ENCODE measurements at places on chromosomes 3 and 15.

- DNase-seq, result no peak
Observed at GRCh38 chr3:4474683-4475490, 7.8 kb upstream of the SUMF1 start.

DNA sequence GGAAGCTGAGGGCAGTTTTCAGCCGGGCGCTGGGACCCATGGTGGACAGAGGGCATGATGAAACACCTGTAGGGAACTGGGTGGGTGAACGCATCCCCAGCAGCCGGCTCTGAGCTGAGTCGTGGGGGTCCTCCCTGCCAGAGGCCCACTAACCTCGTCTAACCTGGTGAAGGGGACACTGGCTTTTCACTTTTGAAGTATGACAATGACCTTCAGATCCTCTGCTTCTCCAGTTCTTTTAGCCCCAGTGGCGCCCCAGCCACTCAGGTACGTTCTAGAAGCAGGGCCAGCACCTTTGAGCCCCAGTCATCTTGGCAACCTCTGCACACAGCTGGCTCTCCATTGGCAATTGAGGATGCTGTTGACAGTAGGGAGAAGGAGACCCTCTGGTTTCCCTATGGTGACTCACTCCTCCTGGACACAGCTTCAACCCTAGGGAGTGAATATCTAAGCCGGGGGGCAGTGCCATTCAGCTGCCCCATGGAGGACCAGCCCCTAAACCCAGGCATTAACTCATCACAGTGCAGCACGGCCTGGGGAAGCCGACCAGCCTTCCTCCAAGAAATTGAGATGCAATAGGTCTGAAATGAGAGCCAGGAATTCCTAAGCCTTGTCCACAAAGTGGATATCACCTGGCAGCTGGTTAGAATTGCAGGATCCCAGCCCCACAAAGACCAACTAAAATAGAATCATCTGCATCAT lies 46.1 kb downstream of the CMTM6 start:
- DNase-seq, result peak; percentile 4

GRCh38 chr3:52014613-52015012 lies 18.9 kb upstream of the RPL29 start:
- no peak for DNase-seq

DNA sequence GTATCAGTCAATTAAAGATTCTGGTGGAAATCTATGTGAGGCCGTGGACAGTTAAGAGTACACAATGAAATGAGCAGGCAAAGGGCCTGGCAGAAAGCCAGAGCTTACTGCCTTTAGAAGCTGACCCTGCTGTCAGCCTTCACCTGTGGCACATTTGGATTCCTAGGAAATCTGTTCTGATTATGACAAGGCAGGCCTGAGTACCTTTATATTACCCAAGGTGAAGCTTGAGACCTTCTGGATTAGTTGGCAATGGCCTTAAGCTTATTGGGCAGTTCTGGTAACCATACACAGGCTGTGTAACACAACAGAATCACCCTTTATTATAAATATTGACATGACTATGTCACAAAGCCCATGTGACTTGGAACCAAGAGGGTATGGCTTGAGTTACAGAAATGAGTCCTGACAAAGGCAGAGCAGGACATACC lies 43.2 kb downstream of the NBEAL2 start:
- no peak for DNase-seq

DNA sequence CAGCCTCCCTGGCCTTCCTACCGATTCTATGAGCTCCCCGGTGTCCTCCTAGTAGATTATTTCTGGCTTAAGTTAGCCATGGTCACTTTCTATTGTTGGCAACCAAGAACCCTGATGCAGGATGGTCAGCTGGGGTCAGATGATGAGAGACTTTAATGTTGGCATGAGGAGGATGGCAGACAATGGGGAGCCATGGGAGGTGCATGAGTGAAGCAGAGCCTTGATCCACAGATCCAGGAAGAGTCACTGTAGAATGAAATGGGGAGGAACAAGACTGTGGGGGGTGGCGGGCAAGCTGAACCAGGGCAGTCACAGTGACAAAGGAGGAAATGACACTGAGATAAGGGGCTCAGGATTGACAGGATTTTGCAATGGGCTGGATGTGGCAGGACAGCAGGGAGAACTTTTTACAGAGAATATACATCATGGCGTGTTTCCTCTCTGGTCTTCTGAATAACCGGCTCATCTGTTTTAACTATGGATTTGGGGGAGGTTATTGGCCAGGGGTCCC lies 60.9 kb downstream of the RPLP1 start:
- no peak for DNase-seq

DNA sequence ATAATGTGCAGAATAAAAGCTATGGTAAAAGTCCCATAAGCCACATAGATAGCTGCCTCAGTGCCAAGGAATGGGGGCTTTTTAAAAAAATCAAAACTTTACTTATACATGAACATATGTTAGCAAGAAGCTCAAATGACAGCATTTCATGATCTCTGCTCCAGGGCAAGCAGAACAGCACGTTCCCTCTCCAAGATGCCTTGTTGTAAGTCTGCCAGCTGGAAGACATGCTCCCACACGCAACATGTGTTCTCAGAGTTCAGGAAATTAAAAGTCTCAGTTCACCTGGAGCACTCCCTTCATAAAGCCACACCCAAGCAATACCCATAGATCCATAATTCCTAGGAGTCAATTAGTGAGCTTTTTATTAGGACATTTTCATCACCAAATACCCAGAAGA lies 52.2 kb downstream of the ABI3BP start:
- no peak for DNase-seq

DNA sequence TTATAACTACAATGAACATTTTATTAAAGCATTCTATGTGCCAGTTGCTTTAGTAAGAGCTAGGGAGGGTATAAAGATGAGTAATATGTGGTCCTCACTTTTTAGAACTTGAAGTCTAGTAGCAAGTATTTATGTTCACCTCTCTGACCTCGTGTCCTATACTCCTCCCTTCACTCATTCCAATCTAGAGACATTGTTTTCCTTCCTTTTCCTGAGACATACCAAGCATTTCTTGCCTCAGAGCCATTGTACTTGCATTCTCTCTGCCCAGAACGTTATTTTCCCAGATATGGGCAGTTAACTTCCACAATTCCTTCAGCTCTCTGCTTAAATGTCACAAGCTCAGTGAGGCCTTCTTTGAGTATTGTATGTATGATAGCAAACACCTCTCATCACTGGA lies 408.6 kb downstream of the PDCD6IP start:
- no peak for DNase-seq

DNA sequence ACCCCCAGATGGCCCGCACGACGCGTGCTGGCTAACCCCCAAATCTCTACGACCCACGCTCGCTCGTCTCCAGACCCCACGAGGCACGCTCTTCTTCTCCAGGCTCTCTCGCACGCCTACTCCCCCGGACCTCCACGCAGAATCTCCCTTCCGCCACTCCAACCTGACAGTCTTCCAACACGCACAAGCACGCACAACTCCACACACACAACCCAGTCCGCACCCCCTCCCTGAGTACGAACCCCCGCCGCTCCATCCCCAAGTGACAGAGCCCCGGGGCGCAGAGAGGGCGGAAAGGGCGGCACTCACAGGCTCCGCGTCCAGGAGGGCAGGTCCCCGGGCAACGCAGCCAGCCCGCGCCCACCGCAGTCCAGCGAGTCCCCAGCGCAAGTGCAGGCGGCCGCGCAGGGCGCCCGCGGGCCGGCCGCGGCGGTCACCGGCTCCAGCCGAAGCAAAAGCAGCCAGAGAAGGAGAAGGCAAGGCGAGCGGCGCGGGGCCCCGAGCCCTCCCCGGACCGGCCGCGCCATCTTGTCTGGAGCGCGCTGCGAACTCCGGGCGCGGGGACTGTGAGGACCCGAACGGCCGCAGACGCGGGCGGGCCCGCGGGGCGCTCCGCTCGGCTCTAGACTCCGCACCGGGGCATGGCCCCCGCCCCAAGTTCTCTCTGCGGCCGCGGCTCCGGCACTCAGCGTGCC lies 794 bp downstream of the LRIG1 start:
- peak; percentile 62 for DNase-seq

DNA sequence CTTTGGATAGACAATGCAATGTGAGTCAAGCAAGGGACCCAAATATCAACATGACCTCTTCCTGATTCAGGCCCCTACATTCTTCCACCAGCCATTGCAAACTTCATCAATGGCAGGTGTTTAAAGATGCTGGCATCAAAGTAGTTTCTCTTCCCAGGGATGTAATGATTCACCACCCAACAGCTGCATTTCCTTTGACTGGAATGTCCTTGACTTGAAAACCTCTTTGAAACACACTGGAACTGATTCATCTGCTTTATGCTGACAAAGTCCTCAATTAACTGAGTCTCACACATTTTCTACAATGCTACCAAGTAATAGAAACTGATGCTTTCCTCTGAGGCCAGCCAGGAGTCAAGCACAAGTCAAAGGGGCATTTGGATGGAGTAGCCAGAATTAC lies 385.5 kb downstream of the GBE1 start:
- DNase-seq, result no peak

- peak; percentile 63 for DNase-seq
Observed at GRCh38 chr3:52317208-52318000, 1.3 kb downstream of the DNAH1 start.

- DNase-seq, result no peak
Observed at GRCh38 chr15:92571824-92572223, 83.8 kb downstream of the FAM174B start.

DNA sequence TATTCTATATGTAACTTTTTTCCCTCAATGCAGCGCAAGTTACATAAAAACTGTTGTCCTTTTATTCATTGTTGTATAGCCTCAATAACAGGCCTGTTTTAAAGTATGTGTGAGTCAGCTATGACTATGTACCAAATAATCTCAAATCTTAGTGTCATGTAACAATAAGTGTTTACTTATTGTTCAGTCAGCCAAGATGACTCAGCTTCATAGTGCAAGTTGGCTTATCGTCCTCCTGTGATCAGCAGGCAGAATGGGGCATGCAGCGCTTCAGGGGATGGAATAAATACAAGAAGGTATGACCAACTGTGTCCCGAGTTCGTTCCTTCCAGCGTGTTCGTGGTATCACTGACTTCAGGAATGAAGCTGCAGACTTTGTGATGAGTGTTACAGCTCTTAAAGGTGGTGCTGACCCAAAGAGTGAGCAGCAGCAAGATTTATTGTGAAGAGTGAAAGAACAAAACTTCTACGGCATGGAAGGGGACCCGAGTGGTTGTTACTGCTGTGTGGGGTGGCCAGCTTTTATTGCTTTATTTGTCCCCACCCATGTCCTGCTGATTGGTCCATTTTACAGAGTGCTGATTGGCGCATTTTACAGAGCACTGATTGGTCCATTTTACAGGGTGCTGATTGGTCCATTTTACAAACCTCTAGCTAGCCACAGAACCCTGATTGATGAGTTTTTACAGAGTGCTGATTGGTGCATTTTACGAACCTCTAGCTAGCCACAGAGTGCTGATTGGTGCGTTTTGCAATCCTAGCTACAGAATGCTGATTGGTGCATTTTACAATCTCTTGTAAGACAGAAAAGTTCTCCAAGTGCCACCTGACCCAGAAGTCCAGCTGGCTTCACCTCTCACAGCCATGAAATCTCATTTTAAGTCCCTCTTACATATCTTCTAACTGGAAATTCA lies 1016.0 kb downstream of the MCTP2 start:
- no peak for DNase-seq

GRCh38 chr3:65339192-65339740 lies 651.5 kb upstream of the ADAMTS9 start:
- DNase-seq, result no peak

DNA sequence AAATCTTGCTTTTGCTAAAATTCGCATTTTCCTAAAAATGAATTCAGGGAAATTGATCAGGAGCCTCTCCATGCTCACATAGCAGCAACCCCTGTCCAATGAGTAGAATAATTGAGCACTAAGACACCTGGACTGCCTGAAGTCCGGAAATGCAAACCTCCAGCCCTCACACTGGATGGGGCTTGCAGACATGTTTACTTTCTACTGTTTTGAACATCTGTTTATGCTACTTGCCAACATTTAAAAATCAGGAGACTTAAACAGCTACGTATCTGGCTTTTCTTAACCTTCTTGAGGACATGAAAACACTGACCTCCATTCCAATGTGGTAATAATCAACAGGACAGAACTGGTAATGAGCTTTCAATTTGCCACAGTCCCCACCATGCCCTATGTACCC lies 184.4 kb downstream of the SHOX2 start:
- no peak for DNase-seq

DNA sequence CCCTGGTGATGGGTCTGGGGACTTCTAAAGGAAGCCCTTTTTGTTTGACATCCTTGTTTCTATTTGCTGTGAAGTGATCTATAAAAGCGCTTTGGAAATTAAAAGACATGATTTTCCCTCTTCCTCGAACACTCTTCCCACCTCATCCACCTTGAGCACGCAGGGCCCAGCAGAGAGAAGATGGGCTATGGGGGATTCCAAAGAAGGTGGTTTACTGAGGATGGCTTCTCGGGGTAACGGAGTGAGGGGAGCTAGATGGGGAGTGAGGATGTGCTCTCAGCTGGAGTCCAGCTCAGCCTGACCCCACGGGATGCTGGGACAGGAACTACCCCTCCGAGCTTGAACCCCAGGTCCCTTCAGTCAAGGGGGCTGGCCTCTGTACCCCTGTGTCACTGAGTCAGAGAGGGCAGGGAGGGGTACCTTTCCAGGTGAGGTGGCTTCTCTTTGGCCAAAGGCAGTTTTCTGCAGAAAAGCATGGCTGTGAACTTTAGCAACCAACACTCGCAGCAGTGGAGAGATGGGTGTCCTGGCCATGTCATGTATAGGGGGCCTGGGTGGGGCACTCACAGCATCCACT lies 180.7 kb upstream of the SMAD3 start:
- no peak for DNase-seq

- no peak for DNase-seq
Observed at GRCh38 chr3:160695915-160696327, 19.0 kb downstream of the ARL14 start.

GRCh38 chr3:138442433-138442832 lies 8.0 kb downstream of the ESYT3 start:
- DNase-seq, result no peak

GRCh38 chr3:146664403-146664802 lies 59.3 kb upstream of the PLSCR5 start:
- DNase-seq, result no peak

DNA sequence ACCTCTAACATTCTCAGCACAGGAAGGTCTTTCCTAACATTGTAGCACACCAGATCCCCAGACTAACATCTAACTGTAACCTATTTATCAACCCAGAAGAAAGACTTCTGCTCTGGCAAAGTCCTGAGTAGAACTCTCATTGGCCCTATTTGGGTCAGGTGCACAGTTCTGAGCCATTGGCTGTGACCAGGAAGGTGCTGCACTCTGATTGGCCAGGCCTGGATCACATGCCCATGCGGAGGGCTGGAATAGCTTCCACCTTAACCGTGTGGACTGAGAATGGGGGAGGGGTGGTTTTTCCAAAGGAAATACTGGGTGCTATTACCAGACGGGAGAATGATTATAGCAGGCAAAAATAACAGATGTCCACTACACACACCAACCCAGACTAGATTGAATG lies 11.5 kb downstream of the FEZF2 start:
- no peak for DNase-seq

GRCh38 chr3:39127269-39127907 lies 19.9 kb downstream of the TTC21A start:
- no peak for DNase-seq

Measured in GM20000 (cell line).